ENCODE measurements at places on chromosomes 16 and 17. TPM values are rescaled to one million over a fixed set of nuclear protein-coding genes. Genes with fewer than 3 reads are reported as not detected.

Gene TADA2A
- total RNA-seq = 6.7 TPM

Gene CCL8
- total RNA-seq = 0.26 TPM

Gene PIMREG
- 4.6 TPM for total RNA-seq

Gene GPR179
- not detected for total RNA-seq

Gene RGS9
- total RNA-seq = 8.1 TPM

Gene SDK2
- 2.5 TPM for total RNA-seq

Gene KRTAP1-3
- not detected for total RNA-seq

DNA sequence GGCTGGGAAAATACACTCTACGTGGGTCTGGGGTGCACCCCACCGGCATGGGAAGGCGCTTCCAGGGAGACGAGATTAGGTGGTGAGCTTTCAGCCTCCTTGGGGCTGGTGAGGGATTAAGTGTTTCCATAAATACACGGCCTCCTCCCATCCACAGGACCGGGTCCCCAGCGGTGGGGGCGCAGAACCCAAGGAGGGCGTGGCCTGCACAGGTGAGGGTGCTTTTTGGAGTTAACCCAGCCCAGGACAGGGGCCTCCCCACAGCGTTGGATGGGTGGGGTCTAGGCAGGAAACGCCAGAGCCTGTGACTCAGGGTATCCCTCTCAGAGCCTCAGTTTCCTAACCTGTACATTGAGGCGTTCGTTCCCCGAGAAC lies 1.1 kb downstream of the C16orf74 start:
- H3K27ac ChIP-seq = peak overlapping the region; percentile 35
- H3K36me3 ChIP-seq = no peaks in the 10 kb centered on the region
- peaks cover 49% of the 10 kb centered on the region for H3K4me1 ChIP-seq
- peak overlapping the region; percentile 68 for H3K4me3 ChIP-seq
- no peaks in the 10 kb centered on the region for H3K27me3 ChIP-seq

DNA sequence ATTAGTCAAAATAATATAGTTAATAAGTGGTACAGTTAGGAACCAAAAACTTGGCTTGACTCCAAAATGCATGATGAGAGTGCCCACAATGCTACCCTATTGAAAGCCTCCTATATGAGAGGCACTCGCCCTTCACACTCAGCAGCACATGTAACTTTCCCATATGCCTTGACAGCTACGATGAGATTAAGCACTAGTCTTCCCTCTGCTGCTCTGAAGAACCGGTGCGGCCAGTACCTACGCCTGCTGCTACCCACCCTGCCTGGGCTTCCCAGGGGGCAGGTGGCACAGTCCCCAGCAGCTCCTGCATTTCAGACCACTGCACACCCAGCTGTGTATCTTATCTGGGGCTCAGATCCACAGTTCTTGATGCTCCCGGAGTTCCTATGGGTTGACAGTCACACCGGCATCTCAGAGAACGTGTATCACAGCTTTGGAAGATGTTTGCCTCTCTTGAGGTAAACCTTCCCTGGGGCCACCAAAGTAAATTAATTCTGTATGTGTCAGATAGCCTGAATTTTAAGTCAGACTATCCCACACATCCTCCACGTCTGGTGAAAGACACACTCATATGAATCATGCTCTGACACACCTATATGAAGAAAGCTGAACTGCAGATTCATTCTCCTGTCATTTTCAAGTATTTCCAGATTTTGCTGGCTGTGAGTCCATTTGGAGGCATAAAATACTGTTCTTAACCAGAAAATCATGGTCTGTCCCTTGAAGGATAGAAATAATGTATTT lies 77.8 kb downstream of the MYH10 start:
- H3K27ac ChIP-seq = no peak overlapping the region
- H3K36me3 ChIP-seq = no peaks in the 10 kb centered on the region
- DNase-seq = no peak

DNA sequence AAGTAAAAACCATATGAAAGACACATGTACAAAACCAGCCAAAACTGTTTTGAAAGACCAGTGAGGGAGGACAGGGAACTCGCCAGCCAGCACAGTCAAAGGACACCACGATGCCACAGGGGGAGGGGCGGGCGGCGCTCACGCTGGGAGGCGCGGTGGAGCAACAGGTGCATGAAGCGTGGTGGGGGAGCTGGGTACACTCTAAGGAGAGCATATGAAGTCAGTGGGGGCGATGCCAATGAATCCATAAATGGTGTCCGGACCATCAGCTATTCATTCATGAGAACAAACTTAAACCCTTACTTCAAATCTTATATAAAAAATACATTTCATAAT lies 101.0 kb upstream of the DNAH17 start:
- no peaks in the 10 kb centered on the region for H3K27me3 ChIP-seq
- no peak overlapping the region for H3K27ac ChIP-seq
- H3K36me3 ChIP-seq = peaks cover 38% of the 10 kb centered on the region
- H3K4me1 ChIP-seq = peaks cover 12% of the 10 kb centered on the region
- no peak overlapping the region for H3K4me3 ChIP-seq

GRCh38 chr16:23856251-23856709 lies 20.5 kb downstream of the PRKCB start:
- no peaks in the 10 kb centered on the region for H3K36me3 ChIP-seq
- H3K4me1 ChIP-seq = no peaks in the 10 kb centered on the region
- peaks cover 15% of the 10 kb centered on the region for H3K27me3 ChIP-seq
- no peak for DNase-seq
- no peak overlapping the region for H3K4me3 ChIP-seq

DNA sequence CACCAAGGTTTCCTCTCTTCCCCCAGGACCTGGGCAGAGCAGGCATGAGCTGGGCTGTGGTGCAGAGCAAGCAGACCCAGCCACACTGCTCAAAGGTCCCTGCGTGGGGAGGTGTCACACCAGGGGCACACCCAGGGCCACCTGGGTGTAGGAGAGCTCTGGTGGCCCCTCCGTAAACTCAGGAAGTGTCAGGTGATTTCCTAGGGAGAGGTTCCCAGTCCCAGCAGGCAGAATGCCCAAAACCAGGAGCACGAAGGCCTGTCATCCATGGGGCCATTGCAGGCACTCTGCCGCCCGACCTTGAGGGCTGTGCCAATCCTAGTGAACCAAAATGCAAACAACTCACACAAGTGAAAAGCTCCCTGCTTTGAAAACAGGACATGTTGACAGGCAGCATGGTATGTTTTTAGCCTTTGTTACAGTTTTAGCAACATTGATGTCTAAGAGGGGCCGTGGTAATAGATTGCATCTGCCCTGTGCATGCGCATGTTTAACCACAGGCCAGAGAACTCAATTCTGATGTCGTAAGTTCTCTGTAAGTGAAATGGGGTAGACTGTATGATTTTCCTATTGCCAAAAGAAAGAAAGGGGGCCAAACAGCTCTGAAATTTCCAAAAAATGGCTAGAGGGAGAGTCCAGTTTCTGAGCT lies 21.3 kb downstream of the CIBAR2 start:
- DNase-seq = no peak
- no peak overlapping the region for H3K4me3 ChIP-seq
- no peaks in the 10 kb centered on the region for H3K36me3 ChIP-seq
- H3K27ac ChIP-seq = no peak overlapping the region
- peaks cover 7% of the 10 kb centered on the region for H3K4me1 ChIP-seq

GRCh38 chr17:79087428-79088143 lies 13.0 kb downstream of the ENGASE start:
- peaks cover 11% of the 10 kb centered on the region for H3K4me1 ChIP-seq
- DNase-seq = no peak
- H3K36me3 ChIP-seq = no peaks in the 10 kb centered on the region
- H3K27ac ChIP-seq = no peak overlapping the region
- no peaks in the 10 kb centered on the region for H3K27me3 ChIP-seq

DNA sequence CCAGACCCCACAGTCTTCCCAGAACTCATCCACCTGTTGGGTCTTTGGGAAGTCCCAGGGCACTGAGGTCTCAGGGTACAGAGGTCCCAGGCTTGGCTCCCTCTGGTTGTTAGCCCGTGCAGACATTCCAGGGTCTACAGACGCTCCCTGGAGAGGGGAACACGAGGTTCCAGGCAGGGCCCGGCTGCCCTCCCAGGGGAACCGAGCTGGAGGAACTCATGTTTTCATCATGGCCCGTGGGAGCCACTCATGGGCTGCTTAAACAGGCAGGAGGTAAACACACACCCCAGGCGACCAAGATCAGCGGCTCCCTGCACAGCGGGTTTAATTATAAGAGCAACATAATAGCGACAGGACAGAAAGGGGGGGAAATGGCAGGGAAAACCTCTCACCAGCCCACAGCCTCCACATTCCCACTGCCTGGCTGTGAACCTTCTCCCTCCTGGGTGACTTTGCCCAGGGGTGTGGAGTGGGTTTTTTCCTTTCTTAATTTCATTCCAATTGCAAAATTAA lies 36.5 kb downstream of the TRARG1 start:
- DNase-seq = no peak
- no peak overlapping the region for H3K27ac ChIP-seq
- no peaks in the 10 kb centered on the region for H3K36me3 ChIP-seq
- H3K27me3 ChIP-seq = no peaks in the 10 kb centered on the region
- no peak overlapping the region for H3K4me3 ChIP-seq

DNA sequence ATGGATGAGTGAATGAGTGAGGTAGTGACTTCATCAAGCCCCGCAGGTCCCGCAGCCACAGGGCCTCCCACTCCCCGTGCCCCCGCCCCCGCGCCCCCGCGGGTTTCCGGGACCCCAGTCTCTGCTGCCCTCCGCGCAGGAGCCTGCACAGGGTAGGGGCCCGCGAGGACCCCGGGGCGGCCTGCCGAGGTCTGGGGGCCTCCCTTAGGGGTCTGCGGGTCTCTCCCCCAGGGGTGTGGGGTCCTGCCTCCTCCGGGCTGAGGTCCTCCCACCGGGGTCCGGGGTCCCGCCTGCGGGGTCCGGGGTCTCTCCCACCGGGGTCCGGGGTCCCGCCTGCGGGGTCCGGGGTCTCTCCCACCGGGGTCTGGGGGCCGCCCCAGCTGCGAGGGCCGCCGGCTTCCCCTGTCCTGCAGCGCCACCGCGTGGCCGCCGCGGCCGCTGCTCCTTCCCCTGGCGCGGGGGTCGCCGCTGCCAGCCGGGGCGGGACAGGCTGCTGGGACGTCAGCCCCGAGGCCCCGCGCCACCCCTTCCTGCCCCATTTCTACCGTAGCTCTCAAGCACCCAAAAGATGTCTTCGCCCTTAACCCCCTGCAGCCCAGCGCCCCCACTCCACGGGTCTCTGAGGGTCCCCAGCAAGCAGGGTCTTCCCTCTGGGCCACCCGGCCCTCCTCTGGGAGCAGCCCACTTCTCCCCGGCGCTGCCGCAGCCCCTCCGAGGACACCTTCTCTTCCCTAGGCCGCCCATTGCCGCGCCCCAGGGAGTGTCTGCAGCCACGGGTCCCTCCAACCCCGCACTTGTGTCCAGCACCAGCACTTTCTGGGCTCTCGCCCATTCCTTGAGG lies 10.4 kb upstream of the CHMP6 start:
- H3K4me1 ChIP-seq = peaks cover 8% of the 10 kb centered on the region
- no peak overlapping the region for H3K4me3 ChIP-seq
- no peaks in the 10 kb centered on the region for H3K27me3 ChIP-seq
- H3K27ac ChIP-seq = no peak overlapping the region

DNA sequence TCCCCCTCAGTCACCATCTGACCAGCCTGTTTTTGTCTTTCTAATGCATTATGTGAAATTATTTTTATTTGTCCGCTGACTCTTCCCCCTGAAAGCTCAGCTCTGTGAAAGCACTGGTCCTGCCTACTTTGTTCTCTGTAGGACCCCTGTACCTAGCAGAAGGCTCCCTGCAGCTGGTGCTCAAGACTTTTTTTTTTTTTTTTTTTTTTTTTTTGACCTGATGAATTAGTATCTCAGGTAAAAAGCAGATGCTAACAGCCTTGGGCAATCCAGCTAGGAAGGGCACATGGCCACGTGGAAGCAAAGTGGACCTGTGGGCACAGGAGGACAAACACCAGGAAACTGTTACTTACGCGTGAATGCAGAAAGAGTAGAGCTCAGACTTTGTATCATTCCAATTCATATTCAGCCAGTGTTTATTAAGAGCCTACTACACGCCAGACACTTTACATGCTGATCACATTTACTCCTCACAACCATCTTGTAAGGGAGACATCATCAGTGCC lies 629 bp upstream of the UNC119 start:
- no peak for DNase-seq
- H3K36me3 ChIP-seq = peaks cover 26% of the 10 kb centered on the region
- H3K27me3 ChIP-seq = no peaks in the 10 kb centered on the region
- no peak overlapping the region for H3K27ac ChIP-seq
- H3K4me1 ChIP-seq = peaks cover 63% of the 10 kb centered on the region

- H3K27ac ChIP-seq = peak overlapping the region; percentile 19
- H3K4me3 ChIP-seq = no peak overlapping the region
- H3K27me3 ChIP-seq = no peaks in the 10 kb centered on the region
- DNase-seq = no peak
Measured at GRCh38 chr17:5527601-5528250, 41.4 kb downstream of the MIS12 start.

DNA sequence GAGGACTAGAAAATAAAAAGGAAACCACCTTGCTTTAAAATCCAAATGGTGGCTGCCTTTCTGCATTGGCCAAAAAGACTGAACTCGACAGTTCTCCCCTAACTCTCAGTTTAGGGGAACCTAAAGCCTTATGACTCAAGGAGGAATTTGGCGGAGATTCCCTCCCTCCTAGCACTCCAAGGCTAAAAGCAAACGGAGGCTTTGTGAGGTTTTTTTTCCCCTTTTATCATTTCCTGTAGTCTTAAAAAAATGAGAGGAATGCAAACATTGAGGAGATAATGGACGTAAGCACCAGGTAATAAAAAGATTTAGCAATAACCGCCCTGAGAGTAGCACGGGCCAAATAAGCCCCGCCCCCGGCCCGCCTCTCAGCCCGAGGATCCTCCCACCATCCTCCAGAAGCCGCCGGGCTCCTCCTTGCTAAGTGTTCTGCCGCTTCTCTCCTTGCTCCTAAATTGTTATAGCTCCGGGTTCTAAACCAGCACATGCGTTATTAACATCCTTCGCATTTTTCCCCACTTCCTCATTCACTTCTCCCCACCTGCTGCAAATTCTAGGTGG lies 5.8 kb upstream of the KIFC3 start:
- peak overlapping the region; percentile 85 for H3K27ac ChIP-seq
- H3K27me3 ChIP-seq = no peaks in the 10 kb centered on the region
- peaks cover 78% of the 10 kb centered on the region for H3K4me1 ChIP-seq
- H3K4me3 ChIP-seq = peak overlapping the region; percentile 21
- DNase-seq = no peak
- H3K36me3 ChIP-seq = no peaks in the 10 kb centered on the region

DNA sequence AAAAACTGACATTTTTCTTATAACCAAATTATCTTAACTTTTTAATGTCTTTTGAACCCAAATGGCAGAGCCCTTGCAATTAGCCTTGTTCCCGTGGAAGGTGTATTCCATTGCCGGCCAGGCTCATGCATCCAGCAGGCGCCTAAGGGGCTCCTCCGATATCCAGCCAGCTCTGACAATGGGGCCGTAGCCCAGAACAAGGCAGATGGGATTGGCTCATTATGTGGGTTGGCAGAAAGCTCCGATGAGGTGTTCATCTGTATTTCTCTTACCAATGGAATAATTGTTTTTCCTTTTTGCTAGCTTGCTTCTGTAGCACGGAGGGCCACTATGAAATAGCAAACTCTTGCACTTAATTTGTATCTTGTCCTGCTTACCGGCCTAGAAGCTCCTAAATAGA lies 208.2 kb upstream of the CHMP6 start:
- H3K4me1 ChIP-seq = peaks cover 10% of the 10 kb centered on the region
- DNase-seq = no peak
- no peaks in the 10 kb centered on the region for H3K36me3 ChIP-seq
- no peaks in the 10 kb centered on the region for H3K27me3 ChIP-seq
- H3K4me3 ChIP-seq = no peak overlapping the region
